Left renal pelvis (tissue), 4 donors: ENCODE measurements at places on chromosomes 6 and 20. TPM values are rescaled to one million over a fixed set of nuclear protein-coding genes. Genes with fewer than 3 reads are reported as not detected.

The FNDC1 gene
- 11.6 TPM for polyA plus RNA-seq

The HLA-G gene
- 3.3 TPM for polyA plus RNA-seq

The SALL4 gene
- 0.93 TPM for polyA plus RNA-seq

The EBF4 gene
- 28.0 TPM for polyA plus RNA-seq

The ULBP1 gene
- 0.76 TPM for polyA plus RNA-seq

The CGAS gene
- 2.8 TPM for polyA plus RNA-seq

The SMLR1 gene
- 0.83 TPM for polyA plus RNA-seq

The EDEM2 gene
- 14.9 TPM for polyA plus RNA-seq

The TBX18 gene
- 7.0 TPM for polyA plus RNA-seq

The LY6G6D gene
- not detected for polyA plus RNA-seq

The SGK2 gene
- polyA plus RNA-seq: 27.9 TPM

DNA sequence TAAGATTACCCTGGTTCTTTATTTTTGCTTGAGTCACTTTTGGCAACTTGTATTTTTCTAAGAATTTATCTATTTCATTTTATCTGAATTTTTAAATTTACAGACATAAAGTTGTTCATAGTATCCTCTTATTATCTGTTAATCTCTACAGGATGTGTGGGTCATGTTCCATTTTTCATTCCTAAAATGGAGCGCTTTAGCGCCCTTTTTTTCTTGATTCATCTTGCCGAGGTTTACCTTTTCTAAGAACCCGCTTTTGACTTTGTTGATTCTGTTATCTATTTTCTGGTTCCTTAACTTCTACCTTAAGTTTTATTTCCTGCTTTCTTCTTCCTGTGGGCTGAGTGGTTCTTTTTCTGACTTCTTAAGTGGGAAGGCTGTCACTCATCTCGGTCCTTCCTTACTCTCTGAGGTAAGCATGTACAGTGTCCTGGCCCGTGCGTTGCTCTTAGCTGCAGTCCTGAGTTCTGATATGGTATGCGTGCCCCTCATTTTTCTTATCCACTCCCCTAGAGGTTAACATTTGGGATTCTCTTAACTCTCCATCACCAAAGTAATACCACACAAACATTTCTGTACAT, 399.8 kb downstream of the CDC5L start:
- DNase-seq: no peak

DNA sequence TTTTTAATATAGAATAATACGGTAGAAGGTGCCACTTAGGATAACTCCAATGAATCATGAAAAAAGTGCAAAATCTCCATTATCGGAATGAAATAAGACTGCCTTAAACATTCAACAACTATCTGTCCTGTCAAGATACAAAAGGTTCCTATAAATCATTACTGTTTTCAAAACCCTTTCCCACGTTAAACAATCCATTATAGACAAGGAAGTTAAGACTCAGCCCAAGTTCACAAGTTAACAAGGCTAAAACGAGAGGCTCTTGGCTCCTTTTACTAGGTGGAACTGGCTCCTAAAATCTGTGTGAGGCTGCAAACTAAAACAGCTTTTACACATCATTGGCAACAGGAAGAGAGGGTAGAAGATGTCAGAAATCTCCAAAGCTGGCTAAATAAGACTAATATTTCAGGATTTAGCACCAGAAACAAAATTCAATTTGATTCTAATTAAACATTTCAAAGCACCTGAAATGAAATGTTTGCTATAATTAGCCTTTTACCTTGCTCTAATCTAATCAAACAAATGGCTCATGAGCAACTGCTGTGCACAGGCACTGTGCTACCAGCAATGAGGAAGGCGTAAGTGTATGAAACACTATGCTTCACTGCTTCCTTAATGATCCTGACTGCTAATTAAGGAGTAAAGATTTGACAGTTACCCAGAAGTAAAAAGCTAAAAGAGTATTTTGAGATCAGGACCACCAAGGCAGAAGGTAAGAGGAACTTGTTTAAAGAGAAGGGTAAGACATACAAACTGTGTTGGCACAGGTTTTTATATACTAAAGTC, 109.7 kb downstream of the DST start:
- no peak for DNase-seq

GRCh38 chr6:88477413-88477812, 311.3 kb upstream of the CNR1 start:
- DNase-seq: no peak

GRCh38 chr20:40410028-40410427, 279.0 kb downstream of the MAFB start:
- DNase-seq: no peak

DNA sequence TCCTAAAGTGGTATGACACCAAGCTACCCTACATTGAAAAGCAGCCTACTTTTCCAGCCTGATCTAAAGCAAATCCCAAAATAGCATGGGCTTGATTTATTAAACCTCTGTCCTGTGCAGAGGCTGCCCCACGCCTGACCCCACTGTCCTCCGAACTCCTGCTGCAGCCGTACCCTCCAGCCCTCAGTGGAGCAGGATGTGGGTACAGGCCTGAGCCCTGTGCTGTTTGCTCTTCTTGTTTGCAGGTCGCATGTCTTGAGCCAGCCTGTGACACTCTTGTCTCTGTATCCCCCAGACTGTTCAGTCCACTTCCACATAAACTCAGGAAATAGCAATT, 61.2 kb downstream of the RPP40 start:
- DNase-seq: no peak

GRCh38 chr20:17626217-17627007, 55.6 kb downstream of the RRBP1 start:
- DNase-seq: no peak

DNA sequence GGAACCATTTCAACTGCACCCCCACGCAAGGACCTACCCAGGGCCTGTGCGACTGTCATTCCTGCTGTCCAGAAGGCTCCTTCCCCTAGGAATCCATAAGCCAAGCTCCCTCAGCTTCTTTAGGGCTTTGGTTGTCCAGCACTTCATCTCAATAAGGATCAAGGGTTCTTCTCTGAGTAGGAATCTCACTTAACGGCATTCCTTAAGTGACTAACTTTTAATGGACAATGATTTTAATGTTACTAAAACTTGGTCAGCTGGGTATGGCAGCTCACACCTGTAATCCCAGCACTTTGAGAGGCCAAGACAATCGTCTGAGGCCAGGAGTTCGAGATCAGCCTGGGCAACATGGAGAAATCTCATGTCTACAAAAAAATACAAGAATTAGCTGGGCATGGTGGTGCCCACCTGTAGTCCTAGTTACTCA, 13.4 kb downstream of the UBE2V1 start:
- no peak for DNase-seq

DNA sequence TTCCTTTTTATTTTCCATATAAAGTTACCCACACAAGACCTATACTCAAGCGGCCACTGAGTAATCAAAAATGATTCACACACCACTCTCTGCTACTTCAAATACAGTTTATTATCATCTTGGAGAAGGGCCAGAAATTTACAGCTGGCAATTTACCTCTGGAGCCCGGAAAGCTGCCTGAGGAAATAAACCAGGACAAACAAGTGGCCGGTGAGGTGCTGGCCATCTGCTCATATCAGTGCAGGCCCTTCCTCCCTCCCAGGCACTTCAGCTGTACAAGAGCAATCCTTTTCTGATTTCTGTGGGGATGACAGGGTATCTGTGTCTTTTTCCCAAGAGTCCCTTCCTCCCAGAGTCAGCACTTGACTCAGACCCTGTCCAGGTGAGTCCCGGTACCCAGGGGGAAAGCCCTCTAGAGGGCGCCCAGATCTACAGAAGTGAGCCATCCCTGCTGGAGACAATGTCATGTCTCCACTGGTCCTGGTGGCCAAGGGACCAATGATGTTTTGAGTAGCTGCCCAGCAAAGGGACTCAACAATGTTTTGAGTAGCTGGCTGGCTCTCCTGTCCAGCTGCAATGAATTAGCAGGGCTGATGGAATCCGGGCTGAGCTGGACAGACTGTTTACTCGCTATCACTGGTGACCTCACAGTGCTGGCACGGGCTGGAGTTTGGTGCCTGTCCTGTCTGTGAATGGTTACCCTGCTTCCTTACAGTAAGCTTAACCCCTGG, 23.6 kb downstream of the LRP11 start:
- DNase-seq: no peak

DNA sequence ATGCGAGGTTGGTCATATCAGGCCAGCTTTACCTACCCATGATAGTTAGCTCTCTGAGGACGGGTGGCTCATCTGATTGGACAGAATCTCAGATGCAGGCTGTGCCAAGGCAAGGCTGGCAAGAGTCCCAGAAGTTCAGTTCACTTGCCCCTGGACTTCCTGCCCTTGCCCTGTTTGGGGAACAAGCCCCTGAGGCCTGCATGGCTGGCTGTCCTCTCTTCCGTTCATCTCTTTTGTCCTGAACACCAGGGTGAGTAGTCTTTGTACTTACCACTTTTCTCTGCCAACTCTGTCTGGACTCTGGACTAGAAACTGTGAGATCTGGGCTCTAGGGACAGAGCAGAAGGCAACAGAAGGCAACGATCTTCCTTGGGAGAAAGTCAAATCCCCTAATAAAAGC, 769.9 kb downstream of the QKI start:
- DNase-seq: no peak

- no peak for DNase-seq
Observed at GRCh38 chr20:45817376-45818194, 5.1 kb downstream of the UBE2C start.

DNA sequence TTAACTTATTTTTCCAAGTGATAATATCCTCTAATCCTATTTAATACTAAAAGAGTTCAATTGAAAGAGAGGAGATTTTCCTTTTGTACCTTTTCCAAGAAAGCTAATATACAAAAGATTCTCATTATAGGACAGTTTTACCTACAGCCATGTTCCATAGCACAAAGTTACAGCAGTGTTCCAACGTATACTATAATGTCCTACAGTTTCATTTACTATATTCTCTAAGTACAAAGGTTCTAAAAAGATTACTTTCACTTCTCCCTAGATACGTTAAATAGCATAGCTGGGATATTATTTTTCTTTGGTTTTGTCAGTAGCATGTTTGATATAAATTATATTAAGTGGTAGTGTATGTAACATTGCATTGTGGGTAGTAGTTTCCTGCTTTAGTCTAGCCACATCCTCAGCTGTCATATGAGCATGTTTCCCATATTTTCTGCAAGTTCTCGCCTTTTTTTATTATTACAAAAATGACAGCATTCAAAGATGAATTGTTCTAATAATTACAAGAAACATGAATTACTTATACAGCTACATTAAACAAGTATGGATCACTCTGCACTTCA, 4.4 kb upstream of the RUNX2 start:
- DNase-seq: no peak

DNA sequence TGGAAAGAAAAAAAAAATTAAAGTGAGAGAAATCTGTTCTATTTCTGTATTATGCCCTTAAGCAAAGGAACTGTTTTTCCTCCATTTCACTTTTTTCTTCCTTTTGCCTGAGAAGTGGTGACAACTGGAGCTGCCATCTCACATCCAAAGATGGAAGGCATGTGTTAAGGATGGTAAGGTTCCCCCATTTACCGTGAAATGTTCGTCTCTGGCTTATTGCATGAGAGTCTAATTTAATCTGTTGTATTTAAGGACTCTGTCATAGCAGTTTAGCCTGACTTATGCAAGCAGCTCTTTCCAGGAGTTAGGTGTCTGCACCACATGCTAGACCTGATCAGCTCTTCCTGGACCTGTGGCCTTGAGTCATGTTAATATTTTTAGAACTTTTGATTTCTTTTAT, 389.5 kb upstream of the MAP3K7 start:
- no peak for DNase-seq

DNA sequence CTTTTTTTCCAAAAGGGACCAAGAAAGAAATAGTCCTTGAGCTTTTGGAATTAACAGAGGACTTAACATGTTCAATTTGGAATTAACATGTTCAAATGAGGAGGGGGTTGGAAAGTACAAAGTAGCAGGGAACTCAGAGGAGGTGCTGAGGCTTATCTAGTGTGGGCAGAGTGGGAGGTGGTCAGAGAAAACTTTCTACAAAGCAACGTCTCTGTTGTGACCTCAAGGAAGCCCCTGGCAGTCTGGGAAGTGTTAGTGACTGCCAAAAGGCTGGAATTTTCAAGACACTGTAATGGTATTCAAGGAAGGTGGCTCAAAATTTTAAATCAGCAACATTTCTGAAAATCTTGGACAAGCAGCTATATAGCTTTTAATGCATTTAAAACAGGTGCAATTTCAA, 7.3 kb downstream of the ECI2 start:
- DNase-seq: no peak

- peak; percentile 31 for DNase-seq
Observed at GRCh38 chr20:43096126-43096930, 93.4 kb downstream of the PTPRT start.

GRCh38 chr6:114342086-114342825, 567 bp downstream of the HS3ST5 start:
- DNase-seq: no peak

DNA sequence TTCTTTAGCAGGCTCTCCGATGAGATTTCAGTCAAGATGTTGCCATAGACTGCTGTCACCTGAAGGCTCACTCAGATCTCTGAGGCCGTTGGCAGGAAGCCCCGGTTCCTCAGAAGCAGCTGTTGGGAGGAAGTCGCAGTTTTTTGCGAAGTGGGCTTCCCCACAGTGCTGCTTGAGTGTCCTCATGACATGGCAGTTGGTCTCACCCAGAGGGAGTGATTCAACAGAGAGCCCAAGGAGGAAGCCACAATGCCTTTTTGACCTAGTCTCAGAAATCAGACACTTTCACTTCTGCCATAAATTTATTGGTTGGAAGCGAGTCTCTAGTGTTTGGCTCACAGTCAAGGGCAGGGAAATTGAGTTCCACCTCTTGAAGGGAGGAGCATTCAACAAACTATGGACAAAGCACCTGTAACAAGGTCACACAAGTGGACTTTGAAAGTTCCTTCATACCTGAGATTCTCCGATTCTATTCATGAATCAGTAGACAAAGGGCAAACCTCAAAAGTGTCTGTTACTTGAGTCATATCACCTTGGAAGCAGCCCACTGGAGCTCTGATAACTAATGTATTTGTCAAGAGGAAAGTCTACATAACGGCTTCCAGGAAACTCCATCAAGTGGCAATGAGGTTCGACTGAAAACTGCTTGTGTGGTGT, 208.3 kb downstream of the TASP1 start:
- no peak for DNase-seq

GRCh38 chr20:41371371-41371770, 4.8 kb upstream of the EMILIN3 start:
- DNase-seq: no peak

GRCh38 chr20:56308036-56308435, 50.7 kb upstream of the FAM210B start:
- no peak for DNase-seq

- no peak for DNase-seq
Observed at GRCh38 chr6:111894272-111894671, 21.0 kb upstream of the FYN start.
